ENCODE measurements at places on chromosomes 13 and 19. TPM values are rescaled to one million over a fixed set of nuclear protein-coding genes. Genes with fewer than 3 reads are reported as not detected.

The OR7G1 gene
- not detected for total RNA-seq

The USHBP1 gene
- total RNA-seq, result not detected

The ZNF808 gene
- 19.2 TPM for total RNA-seq

The LILRA2 gene
- not detected for total RNA-seq

The NUFIP1 gene
- 6.1 TPM for total RNA-seq

The MAP4K1 gene
- total RNA-seq, result 151 TPM

The FUT2 gene
- total RNA-seq, result not detected

The ZNF616 gene
- total RNA-seq, result 3.0 TPM

The ZNF486 gene
- 3.7 TPM for total RNA-seq

The KRTDAP gene
- not detected for total RNA-seq

The PSG5 gene
- total RNA-seq, result not detected

The SBNO2 gene
- 134 TPM for total RNA-seq

The POLR2E gene
- total RNA-seq, result 75.3 TPM

The NAXD gene
- 23.4 TPM for total RNA-seq

The GJB2 gene
- not detected for total RNA-seq

The NAA16 gene
- 105 TPM for total RNA-seq

DNA sequence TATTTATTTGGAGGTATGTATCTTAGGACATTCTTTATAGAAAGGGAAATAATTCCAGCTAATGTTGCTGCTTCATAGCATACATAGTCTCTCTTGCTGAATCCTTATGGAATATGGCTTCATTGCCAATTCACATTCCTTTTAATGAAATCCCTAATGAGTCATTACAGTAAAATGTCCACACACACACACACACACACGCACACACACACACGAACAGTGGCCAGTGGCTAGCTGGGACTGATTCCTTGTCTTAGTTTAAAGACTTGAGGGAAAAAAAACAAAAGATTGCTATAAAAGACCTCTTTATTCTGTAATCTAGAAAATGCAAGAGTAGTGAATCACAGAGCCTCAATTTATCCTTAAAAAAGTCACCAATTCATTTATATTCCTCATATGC lies 301.6 kb downstream of the SLITRK6 start:
- DNase-seq, result no peak

DNA sequence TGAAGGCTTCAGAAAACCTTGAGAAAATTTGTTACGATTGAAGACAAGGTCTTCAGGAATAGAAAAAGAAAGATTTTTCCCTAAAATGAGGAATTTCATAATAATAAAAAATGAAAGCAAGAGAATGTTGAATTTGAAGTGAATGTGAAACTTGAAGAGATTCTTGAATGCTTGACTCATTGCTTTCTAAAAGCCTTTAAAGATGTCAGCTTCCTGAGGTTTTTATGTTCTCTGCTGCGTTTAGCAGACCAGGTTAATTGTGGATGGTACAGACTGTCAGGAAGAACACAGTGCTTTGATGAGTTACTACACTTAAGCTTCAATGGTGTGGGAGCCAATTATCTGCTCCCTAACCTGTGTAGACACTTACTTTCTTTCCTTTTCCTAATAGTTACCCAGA lies 96.3 kb upstream of the FNDC3A start:
- no peak for DNase-seq

GRCh38 chr13:36370108-36370429 lies 23.9 kb upstream of the SPART start:
- no peak for DNase-seq

DNA sequence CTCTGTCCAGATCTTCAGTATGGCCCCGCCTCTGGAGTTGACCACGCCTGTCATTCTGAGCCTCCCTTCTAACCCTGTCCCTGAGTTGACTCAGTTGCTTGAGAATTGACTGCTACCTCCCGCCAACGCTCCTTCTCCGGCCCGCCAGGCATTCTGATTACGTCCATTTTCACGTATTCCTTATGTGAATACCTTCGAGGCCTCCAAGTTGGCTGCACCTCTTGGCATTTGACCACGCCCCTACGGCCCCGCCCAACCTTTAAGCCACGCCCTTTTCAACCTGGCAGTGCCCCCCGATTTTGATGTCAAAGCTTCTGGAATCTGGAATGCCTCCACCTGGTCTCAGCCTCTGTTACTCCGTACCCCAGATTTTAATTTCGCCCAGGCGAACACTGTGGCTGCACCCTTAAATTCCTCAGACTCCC lies 1.7 kb upstream of the EML2 start:
- DNase-seq, result peak; percentile 53

GRCh38 chr13:36706755-36707154 lies 32.9 kb downstream of the SERTM1 start:
- DNase-seq, result no peak

DNA sequence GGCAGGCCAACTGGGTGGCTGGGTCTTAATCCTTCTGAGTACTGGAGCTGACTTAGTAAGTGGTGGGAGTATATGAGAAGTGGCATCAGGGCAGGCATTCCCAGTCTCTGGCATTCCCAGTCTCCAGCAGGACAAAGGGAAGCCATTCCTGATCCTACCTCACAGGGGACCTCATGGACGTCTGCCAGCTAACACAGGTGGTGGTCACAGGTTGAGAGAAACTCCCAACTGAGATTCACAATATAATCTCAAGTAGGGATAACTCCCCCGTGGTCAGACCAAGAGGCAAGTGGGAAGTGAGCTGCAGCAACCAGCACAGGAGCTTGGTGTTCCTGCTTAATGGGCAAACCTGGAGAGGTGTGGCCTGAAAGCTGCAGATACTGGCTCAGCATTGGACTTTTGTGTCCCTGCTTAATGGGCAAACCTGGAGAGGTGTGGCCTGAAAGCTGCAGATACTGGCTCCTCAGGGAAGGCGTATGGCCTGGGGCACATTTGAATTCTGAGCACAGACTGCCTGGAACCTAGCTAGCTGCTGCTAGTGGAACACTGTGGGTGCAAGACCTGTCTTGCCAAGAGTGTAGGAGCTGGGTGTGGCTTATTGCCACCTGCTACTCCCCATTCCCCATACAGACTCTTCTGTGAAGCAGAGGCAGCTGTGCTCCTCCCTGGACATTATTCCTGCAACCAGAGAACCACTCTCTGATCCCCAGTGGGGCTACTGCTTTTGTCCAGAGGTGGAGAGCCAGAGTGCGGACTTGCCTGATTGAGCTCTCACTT lies 25.9 kb upstream of the OR10H2 start:
- no peak for DNase-seq

DNA sequence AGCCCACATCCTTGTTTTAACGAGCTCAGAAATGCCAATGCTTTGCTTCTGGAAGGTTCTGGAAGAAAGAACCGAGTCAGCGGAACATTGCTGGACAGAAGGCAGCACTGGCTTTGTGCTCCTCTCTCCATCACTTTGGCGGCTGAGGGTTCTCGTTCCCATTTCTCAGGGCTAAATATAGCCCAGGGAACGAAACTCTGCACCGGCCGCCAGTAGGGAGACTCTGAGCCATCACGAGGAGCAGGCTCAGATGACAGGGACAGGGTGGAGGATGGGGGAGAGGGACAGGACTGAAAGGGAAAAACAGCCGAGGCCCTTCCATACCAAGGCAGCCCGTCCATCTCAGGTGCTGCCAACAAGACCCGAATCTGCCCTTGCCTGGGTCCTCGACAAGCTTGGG lies 166.4 kb downstream of the CACNA1A start:
- no peak for DNase-seq

DNA sequence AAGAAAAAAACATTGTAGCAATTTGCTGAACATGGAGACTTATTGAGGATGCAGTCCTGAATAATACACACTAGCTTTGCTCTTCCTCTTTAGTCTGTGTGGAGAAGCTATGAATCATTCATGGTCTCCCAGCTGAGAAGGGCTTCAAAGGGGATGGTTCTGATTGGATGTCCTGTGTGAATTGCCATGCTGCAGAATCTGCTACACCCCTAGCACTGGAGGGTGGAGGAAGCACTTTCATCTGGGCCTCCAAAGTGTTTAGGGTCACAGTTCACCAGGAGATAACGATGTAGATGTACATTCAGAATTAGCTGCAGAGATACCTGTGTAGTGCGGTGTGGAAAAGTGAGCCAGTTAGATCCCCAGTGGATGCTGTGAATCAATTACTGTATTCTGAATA lies 321.1 kb upstream of the EDNRB start:
- DNase-seq, result no peak

DNA sequence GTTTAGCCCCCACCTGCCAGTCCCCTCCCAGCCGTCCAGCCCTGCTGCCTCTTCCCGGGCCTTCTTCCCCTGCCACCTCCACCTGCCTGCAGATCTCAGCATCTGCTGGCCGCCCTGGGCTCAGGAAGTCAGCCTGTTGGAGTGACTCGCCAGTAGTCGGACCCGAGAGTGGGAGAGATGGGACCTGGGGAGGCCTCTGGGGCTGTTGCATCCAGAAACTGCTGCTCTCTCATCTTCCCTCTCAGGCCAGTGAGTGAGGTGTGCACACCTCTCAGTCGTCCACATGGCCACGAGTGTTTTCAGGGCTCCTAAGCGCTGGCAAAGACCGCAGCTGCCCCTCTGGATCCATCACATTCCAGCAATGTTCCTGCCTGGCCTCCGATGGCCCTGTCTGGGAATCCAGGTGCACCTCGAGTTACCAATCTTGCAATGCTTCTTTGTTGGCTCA lies 151.8 kb upstream of the SOX1 start:
- DNase-seq, result no peak

GRCh38 chr13:105048677-105049076 lies 1486.8 kb downstream of the EFNB2 start:
- no peak for DNase-seq

- DNase-seq, result no peak
Measured at GRCh38 chr13:108033800-108034707, 181.3 kb downstream of the LIG4 start.

DNA sequence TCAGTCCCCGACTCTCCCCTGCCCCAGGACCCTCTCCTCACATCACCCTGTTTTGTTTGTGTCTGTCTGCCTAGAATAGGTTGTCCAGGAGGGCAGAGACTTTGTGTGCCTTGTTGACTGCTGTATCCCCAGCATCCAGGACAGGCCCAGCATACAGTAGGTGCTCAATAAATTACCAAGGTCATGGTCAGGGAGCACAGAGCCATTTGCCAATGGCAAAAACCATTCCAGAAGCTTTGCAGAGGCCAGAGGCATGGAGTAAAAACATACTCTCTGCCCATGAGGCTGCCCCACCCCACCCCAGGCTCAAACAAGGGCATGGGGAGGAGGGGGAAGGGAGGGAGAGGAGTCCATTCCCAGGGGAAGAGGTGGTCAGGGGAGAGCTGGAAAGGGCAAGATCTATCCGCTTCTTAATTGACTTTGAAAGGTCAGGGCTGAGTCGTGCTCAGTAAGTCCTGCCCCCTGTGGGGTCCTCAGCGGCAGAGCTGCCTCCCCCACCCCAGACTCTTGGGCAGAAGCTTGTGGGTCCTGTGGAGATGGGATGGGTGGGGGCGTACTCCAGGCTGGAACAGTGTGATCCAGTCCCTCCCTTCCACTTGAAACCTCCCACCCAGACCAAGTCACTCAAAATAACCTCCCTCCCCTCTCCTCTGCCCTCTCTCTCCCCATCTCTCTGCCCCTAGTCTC lies 4.4 kb downstream of the GPR4 start:
- DNase-seq, result no peak

GRCh38 chr13:20190481-20191310 lies 2.0 kb downstream of the GJB2 start:
- no peak for DNase-seq

GRCh38 chr19:40110570-40110969 lies 19.8 kb upstream of the ZNF780A start:
- no peak for DNase-seq

- DNase-seq, result peak; percentile 81
Measured at GRCh38 chr19:3095441-3096191, 1.5 kb downstream of the GNA11 start.

DNA sequence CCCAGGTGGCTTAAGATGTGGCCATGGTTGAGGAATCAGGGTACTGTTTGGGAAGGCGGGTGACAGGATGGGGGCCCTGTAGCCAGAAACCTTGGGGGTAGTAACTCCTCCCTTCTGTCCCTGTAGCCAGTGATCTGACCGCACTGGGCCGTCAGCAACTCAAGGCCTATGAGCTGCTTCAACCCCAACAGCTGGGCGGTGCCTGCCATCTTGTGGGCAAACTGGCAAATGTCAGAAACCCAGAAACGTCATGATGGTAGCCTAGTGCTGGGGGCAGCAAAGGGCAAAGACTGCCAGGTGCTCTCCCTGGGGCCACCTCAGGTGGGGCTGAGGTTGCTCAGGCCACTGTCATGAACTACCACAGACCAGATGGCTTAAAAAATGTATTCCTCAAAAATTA lies 3.5 kb downstream of the COPE start:
- DNase-seq, result no peak

DNA sequence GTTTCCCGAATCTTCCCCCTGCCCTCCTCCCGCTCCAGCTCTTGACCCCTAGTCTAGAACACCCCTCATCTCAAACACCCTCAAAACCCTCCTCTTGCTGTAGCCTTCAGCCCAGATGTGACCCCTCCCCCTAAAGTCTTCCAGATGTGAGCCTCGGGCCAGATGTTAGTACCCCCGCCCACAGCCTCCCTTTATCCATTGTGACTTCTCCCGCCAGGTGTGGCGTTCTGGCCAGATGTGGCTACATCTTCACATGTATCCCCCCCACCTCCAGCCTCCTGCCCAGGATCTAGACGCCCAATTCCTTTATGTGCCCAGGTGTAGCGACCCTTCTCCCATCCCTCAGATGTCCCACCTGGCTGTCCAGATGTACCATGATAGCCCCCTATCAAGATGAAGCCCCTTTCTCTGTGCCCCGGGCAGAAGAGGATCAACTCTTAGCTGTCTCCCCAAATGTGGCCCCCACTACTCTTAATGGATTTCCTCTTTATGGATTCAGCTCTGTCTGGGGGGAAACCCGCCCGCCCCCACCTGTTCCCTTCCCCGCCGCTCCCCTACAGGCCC lies 517 bp upstream of the LTBP4 start:
- DNase-seq, result no peak

DNA sequence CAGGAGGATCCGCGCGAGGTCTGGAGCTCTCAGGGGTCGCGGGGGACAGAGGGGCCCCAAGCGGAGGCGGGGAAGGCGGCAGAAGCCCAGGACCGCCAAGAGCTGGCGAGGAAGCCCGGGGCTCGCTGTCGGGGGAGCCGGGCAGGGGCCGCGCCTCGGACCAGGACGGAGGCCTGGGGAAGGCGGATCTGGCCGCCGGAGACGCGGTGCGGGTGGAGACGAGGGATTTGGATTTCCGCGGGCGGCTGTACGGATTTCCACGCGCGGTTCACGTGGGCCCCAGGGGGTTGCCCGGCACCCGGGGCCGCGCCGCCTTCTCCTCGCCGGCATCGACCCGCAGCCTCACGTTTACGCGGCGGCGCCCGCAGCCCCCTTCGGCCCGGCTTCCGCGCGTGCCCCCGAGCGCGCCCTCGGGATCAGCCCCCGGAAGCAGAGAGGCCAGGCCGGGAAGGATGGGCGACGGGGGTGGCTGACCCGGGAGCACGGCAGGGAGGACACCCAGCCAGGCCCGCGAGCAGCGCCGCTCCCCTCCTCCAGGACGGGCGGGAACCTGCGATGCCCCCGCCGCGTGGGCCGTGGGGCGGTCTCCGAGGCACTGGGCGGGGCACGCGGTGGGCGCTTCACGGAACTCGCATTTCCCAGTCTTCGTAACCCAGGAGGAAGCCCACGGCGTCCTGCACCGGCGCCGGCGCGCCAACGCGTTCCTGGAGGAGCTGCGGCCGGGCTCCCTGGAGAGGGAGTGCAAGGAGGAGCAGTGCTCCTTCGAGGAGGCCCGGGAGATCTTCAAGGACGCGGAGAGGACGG lies 4.7 kb downstream of the F7 start:
- DNase-seq, result peak; percentile 53

GRCh38 chr13:50585674-50586413 lies 257.6 kb downstream of the DLEU7 start:
- DNase-seq, result no peak

GRCh38 chr13:98307463-98308085 lies 130.5 kb upstream of the RNF113B start:
- no peak for DNase-seq

- no peak for DNase-seq
Measured at GRCh38 chr13:106772006-106772601, 204.2 kb upstream of the ARGLU1 start.
